Thoracic aorta (tissue), 2 donors: ENCODE measurements at places on chromosomes 6 and 20. TPM values are rescaled to one million over a fixed set of nuclear protein-coding genes. Genes with fewer than 3 reads are reported as not detected.

Gene BPIFA1
- not detected for total RNA-seq

Gene CDH26
- total RNA-seq = 2.5 TPM

GRCh38 chr6:44110005-44110676 lies 17.1 kb downstream of the MRPL14 start:
- DNase-seq = no peak
- H3K27me3 ChIP-seq = no peaks in the 10 kb centered on the region
- H3K4me1 ChIP-seq = no peaks in the 10 kb centered on the region

GRCh38 chr6:29763491-29764289 lies 40.5 kb downstream of the HLA-F start:
- H3K4me1 ChIP-seq = peaks cover 5% of the 10 kb centered on the region
- H3K36me3 ChIP-seq = no peaks in the 10 kb centered on the region
- H3K27me3 ChIP-seq = no peaks in the 10 kb centered on the region

GRCh38 chr6:24979176-24979575 lies 43.4 kb upstream of the RIPOR2 start:
- no peak for DNase-seq
- H3K4me3 ChIP-seq = no peak overlapping the region
- no peaks in the 10 kb centered on the region for H3K27me3 ChIP-seq
- H3K36me3 ChIP-seq = no peaks in the 10 kb centered on the region
- no peak overlapping the region for H3K27ac ChIP-seq
- H3K4me1 ChIP-seq = no peaks in the 10 kb centered on the region
